ENCODE measurements at places on chromosomes 3 and 15.

DNA sequence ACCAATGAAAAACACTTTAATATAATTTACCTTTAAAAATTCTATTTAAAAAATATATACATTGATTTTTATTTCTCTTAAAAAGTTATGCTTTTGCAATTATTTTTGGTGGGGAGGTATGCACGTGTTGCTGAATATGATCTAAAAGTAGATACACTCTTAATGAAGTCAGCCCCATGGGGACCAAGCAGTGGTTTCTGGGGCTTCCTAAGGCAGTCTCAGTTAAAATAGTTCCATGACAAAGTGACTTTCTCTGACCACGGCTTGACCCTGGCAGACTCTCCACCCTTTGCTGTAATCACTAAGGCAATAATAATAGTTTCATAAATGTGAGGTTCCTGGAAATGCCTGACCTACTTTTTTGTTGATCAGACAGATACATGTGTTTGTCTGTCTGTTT is 50.4 kb downstream of the CCR4 start:
- no peak for DNase-seq

- no peak for DNase-seq
Observed at GRCh38 chr3:169117264-169117663, 546.2 kb downstream of the MECOM start.

GRCh38 chr3:28232659-28233058 is 8.8 kb upstream of the CMC1 start:
- no peak for DNase-seq

GRCh38 chr15:44798826-44799225 is 62.5 kb downstream of the TRIM69 start:
- no peak for DNase-seq

- no peak for DNase-seq
Observed at GRCh38 chr15:63599401-63600000, 2.3 kb downstream of the FBXL22 start.

GRCh38 chr3:48187579-48188265 is 495 bp downstream of the CDC25A start:
- DNase-seq = no peak

DNA sequence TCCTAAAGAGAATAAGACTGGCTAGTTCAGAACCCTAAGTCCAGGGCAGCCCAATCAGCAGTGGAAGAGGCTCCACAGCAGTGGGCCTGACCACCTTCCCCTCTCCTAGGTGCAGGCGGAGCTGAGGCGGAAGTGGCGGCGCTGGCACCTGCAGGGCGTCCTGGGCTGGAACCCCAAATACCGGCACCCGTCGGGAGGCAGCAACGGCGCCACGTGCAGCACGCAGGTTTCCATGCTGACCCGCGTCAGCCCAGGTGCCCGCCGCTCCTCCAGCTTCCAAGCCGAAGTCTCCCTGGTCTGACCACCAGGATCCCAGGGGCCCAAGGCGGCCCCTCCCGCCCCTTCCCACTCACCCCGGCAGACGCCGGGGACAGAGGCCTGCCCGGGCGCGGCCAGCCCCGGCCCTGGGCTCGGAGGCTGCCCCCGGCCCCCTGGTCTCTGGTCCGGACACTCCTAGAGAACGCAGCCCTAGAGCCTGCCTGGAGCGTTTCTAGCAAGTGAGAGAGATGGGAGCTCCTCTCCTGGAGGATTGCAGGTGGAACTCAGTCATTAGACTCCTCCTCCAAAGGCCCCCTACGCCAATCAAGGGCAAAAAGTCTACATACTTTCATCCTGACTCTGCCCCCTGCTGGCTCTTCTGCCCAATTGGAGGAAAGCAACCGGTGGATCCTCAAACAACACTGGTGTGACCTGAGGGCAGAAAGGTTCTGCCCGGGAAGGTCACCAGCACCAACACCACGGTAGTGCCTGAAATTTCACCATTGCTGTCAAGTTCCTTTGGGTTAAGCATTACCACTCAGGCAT is 33.7 kb downstream of the VIPR1 start:
- DNase-seq = no peak

DNA sequence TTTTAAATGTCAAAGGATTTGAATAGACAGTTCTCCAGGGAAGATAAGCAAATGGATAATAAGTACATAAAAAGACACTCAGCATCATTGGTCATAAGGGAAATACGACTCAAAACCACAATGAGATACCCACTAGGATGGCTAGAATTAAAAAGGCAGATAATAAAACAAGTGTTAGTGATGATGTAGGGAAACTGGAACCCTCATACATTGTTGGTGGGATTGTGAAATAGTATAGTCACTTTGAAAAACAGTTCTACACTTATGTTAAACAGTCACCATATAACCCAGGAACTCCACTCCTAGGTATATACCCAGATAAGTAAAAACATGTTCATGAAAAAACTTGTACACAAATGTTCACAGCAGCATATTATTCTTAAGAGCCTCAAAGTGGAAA is 72.5 kb downstream of the GPR156 start:
- DNase-seq = no peak

DNA sequence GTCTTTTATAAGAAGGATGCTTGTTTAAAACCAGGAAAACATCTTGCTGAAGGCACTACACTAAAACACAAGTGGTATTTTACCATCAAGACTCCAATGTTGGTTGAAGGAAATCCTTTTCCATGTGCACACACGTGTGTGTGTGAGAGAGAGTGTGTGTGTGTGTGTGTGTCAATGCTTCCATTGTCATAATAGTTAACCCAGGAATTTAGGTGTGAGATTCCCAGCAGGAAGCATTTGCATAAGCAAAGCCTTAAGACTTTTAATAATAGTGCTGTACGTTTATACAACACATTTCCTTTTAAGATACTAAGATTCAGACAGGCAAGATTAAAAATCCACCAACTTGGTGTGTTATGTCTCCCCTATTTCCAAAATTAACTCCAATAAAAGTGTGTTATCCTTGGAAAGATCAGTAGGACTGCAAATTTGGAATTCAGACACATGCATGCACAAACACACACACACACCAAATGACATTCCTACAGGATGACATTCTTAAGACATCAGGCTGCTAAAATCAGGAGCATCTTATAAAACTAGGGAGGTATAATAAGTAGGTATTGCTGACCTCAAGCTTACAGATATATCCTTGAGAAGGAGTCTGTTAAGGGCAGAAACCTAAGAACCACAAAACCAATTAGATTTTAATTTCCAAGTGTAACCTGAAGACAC is 18.3 kb downstream of the LMCD1 start:
- no peak for DNase-seq

- DNase-seq = no peak
Observed at GRCh38 chr15:56948000-56948763, 29.7 kb downstream of the TCF12 start.

GRCh38 chr15:75067123-75067830 is 43.9 kb downstream of the PPCDC start:
- no peak for DNase-seq

GRCh38 chr15:64619880-64620839 is 155.2 kb downstream of the RBPMS2 start:
- DNase-seq = no peak

- DNase-seq = no peak
Observed at GRCh38 chr3:129473769-129474152, 33.7 kb downstream of the IFT122 start.

GRCh38 chr3:48428572-48429316 is 1.1 kb downstream of the PLXNB1 start:
- no peak for DNase-seq

GRCh38 chr15:69637818-69638217 is 185.2 kb downstream of the RPLP1 start:
- no peak for DNase-seq

DNA sequence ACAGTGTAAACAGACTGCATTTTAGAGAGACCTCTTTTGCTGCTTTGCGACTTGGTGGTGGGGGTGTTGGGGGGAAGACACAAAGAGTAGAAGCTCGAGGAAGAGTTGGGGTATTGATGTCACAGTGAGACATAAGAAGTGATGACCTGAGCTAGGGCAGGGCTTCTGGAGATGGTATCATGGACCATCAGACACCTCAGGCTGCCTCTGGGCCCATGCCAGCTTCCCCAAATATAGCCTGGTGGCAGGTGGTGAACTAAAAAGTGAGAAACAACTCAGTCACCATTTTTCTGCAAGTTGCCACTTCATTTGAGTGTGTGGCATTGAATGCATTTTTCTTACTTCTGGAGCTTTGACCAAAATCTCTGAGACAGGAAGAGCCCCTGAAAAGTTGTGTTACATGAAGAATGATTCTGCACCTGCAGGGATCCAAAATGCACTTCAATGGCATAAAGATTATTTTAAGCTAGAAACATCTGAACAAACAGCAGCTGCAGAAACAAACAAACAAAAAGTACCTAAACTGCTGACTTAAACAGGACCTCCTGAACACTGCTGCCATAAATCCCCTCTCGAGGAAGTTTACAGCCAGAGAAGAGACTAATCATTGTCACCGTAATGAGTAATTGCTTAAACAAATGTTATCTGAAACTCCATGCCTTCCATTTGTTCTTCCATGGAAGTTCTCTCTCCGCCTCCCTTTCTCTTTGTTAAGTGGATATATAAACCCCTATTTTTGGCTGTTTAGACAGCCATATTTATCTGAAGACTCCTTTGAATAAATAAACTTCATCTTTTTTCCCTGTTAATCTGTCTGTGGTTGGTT is 15.2 kb upstream of the XIRP1 start:
- DNase-seq = no peak

DNA sequence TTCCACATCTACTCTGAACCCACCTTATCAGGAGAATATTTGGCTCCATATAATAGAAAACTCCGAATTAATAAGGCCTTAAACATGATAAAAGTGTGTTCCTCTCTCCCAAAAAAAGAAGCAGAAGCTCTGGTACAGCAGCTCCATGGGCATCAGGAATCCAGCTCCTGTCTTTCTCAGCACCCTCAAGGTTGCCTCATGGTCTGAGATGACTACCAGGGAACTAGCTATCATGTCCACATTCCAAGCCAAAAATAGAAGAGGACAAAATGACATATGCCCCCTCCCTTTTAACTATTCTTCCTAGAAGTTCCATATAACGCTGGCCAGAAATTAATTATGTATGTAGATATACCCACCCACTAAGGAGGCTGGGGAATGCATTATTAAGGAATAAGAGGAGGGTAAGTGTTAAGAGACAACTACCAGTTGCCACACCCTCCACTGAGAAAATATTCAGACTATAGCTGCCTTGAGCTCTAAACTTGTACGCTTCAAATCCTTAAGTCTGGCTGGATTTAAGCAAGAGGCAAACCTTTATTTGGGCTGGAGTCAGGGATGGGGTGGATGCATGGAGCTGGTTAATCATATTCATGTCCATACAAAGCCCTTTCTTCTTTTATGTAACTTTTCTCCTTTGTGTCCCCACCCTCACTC is 35.8 kb upstream of the CTDSPL start:
- no peak for DNase-seq

- DNase-seq = no peak
Observed at GRCh38 chr3:117219296-117219695, 509.7 kb downstream of the TUSC7 start.

- DNase-seq = no peak
Observed at GRCh38 chr3:107850681-107851080, 240.2 kb downstream of the CD47 start.

DNA sequence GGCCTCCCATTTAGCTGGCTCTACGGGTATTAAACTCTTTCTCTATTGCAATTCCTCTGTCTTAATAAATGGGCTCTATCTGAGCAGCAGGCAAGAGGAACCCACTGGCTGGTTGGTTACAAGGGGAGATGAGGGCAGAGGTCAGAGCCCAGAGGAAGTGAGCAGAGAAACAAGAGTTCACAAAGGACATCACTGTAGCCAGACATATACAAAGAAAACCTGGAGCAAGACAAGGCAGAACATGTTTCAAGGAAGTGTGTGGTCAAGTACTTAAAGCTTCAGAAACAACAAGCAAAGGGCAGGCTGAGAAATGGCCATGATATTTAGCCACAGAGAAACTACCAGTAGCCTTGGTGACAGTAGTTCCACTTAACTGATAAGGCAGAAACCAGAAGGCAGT is 24.3 kb downstream of the SUSD5 start:
- DNase-seq = no peak

DNA sequence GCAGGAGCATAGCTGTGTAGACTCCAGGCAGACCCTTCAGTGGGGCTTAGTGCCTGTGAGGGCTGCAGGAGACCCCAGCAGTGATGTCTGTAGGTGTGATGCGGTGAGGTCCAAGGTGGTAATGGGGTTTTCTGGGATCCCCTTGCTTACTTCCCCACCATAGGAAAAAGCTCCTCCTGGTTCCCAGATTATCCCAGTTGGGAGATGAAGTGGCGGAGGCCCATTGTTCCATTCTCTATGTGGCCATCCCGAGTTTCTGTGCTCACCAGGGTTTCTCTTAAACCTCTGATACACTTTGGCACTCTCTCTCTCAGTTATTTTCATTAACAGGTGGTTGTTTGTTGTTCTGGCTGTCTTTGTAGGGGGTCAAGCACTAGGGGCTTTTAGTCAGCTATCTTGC is 146.7 kb upstream of the IGF1R start:
- DNase-seq = no peak

- DNase-seq = no peak
Observed at GRCh38 chr3:14122301-14122700, 2.4 kb downstream of the CHCHD4 start.

GRCh38 chr3:70820397-70820796 is 508.0 kb upstream of the MDFIC2 start:
- no peak for DNase-seq

DNA sequence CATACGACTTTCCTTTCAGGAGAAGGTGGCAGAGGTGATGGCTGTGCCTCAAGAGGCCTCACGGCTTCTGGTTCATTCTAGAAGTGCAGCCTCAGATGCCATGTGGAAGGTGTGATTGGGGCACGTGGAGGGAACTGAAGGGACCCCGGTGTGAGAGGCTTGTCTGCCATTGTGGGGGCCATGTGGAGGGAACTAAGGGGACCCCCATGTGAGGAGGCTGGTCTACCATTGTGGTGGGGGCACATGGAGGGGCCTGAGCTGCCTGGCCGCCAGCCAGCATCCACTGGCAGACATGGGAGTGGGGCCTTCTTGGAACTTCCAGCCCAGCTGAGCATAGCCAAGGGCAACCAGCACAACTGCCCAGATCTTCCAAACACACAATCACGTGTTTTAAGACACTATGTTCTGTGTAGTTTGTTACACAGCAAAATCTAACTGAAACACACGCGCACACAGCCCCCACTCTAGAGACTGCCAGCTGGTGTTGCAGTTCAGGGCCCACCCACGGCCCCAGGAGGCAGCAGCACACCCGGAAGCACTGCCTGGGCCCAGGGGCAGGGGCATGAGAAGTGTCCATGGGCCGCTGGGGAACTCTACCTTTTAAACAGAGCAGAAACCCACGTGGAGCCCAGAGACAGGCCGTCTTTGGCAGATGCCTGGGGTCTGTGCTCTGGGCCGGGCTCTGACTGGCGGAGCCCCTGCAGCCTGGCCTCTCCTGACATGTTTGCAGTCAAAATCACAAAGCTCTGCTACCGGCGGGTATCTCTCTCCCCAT is 66.8 kb downstream of the IQSEC1 start:
- DNase-seq = no peak

- no peak for DNase-seq
Observed at GRCh38 chr3:188939814-188940572, 231.8 kb upstream of the TPRG1 start.

- DNase-seq = no peak
Observed at GRCh38 chr3:48662753-48663488, at the start of gene CELSR3. Gene CELSR3 (minus strand): TSS chr3:48662886. CDS start chr3:48662634, 252 bp downstream.

GRCh38 chr3:106167728-106168127 is 298.9 kb upstream of the CBLB start:
- DNase-seq = no peak

- peak; percentile 75 for DNase-seq
Observed at GRCh38 chr3:45010811-45011333, 15.2 kb upstream of the CLEC3B start.

All from epithelial cell of proximal tubule (primary cell).